ENCODE measurements at places on chromosomes 6 and 20.

DNA sequence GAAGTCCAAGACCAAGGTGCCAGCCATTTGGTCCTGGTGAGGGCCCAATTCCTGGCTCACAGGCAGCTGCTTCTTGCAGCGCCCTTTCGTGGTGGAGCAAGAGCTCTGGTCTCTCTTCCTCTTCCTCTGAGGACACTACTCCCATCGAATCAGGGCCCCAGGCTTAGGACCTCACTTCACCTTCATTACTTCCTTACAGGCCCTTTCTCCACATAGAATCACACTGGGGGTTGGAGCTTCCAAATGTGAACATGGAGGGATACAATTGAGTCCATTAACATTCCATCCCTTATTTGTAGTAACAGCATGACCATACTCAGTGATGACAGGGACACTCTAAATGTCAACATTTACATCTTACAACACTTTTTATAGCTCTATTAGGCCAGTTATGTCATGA, 2.3 kb downstream of the RAMACL start:
- no peak for DNase-seq

- DNase-seq, result no peak
Observed at GRCh38 chr20:58308680-58309527, 611 bp upstream of the RAB22A start.

GRCh38 chr20:13492001-13492481, 146.7 kb downstream of the TASP1 start:
- no peak for DNase-seq

DNA sequence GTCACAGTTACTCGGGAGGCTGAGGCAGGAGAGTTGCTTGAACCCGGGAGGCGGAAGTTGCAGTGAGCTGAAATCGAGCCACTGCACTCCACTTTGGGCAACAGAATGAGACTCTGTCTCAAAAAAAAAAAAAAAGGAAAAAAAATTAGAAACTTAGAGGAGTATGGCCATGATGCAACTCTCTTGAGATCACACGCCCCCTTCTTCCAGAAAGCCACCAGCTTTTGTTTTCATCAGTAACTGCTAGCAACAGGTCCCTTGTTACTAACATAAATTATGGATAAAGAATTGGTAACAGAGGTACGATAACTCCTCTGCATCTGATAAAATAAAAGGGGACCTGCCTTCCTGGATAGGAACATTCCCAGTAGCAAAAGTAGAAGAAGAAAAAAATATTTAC, 308.2 kb downstream of the CD83 start:
- DNase-seq, result no peak

DNA sequence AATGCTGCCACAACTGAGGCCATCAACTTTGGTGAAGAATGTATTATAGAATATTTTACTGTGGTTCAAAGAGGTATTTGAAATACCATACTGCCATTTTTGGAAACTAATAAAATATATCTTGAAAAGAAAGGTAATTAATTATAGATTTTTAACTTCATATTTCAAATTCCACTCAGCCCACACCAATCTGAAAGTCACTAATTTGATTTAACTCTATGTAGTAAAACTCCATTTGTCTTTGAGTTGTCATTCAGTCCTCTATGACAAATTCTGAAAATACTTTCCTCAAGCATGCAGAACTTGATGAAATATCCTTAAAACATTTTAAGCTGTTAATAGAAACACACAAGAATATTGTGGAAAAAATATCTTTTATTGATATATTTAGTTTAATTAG, 1196.7 kb upstream of the CITED2 start:
- no peak for DNase-seq

DNA sequence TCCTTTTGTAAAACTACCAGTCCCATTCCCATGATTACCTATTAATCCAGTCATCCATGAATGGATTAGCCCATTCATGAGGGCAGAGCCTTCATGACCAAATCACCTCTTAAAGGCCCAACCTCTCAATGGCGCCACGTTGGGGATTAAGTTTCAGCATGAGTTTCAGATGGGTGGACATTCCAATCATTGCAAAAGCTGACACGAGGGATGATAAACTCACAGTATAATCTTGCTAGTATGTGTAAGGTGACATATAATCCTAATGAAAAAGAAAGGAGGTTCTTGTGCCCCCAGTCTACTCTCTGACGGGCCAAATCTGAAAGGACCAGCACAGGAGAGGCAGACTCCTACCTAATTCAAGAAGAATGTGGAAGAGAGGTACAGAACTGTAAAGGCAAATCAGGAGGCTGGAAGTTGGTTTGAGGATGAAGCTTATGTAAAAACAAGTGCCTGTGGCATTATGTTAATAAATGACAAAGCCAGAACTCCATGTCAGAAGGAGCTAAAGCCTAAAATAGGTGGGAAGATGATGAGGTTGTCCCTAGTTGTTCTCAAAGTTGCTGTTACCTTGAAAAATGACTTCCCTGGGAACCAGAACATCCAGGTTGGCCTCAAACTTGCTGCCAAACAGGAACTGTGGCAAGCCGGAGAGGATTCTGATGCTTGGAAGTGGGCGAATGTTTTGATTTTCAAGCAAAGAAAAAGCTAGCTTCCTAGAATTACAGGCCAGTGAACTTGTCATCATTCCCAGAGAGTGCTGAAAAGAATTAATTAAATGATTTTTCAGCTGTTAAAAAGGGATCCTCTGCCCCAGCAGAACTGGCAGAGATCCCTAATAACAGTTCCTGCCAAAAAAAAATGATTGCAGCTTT, 106.5 kb upstream of the TIAM2 start:
- DNase-seq, result no peak

DNA sequence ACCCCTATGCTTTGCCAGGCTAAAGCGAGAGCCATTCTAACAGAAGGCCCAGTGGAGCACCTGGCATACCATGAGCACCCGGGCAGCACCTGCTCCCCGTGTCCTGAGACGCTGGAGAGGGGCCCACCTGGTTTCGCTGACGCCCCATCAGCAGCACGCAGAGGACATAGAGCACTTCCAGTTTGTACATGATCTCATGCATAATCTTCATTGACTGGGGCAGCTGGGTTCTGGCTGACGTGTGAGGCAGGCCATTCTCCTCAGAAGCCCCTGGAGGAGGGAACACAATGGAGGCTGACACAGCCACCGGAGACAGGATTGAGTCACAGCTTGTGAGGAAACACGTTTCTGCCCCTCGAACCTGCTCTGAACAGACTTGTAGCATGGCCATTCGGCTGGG, 65.4 kb downstream of the MYH7B start:
- DNase-seq, result no peak

GRCh38 chr6:72739368-72739779, 117.5 kb downstream of the KCNQ5 start:
- DNase-seq, result no peak

DNA sequence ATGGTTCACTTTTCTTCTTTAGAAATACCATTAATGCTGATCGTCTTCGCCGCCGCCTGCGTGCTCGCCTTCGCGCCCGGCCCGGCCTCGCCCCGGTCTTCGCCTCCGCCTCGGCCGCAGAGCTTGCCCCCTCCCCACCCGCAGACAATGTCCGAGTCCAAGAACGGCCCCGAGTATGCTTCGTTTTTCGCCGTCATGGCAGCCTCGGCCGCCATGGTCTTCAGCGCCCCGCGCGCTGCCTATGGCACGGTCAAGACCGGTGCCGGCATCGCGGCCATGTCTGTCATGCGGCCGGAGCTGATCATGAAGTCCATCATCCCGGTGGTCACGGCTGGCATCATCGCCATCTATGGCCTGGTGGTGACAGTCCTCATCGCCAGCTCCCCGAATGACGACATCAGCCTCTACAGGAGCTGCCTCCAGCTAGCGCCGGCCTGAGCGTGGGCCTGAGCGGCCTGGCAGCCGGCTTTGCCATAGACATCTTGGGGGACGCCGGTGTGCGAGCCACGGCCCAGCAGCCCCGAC, 4.8 kb upstream of the PRPH2 start:
- DNase-seq, result no peak

DNA sequence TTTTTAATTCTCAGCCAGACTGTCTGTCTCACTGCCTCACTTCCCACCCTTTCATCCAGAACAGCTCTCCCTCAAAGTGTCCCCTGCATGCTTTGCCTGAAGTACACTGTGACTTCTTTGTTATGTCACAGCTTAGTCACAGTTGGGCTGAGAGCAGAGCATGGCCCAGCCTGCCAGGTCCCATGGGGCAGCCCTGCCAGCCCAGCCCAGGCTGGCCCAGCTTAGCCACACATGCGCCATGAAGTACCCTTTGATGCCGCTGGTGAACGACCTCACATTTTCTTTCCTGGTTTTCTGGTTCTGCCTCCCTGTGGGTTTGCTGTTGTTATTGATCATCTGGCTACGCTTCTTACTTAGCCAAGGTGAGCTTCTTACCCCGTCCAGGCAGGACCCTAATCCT, at the start of gene ADIG:
TSS of gene ADIG (plus strand) at position 185 of the 400 bp plus-strand sequence. CDS start at position 239, 54 bp downstream.
- no peak for DNase-seq

- no peak for DNase-seq
Observed at GRCh38 chr20:19745584-19745983, 12.5 kb upstream of the RIN2 start.

DNA sequence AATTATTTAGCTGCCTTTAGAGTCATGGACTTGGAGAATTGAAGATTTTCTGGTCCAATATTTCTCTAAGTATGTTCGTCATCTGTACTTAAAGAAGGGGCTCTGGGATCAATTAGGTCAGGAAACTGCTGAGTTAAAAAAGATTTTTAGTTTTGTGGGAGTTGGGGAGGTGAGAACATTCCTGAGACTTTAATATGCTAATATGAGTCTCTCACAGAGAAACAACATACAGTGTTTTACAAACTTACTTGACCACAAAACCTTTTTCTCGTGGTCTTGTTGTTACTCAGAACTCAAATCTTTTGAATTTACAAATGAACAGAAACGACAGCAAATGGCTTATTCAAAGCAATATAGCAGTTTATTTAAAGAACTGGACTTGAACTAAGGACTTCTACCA, 67.9 kb downstream of the LIN28B start:
- no peak for DNase-seq

GRCh38 chr6:78910010-78910409, 42.7 kb downstream of the IRAK1BP1 start:
- no peak for DNase-seq

- no peak for DNase-seq
Observed at GRCh38 chr20:58297394-58297793, 12.1 kb upstream of the RAB22A start.

- DNase-seq, result no peak
Observed at GRCh38 chr20:38132910-38133501, 32.1 kb downstream of the TGM2 start.

- DNase-seq, result no peak
Observed at GRCh38 chr6:118469468-118469867, 78.6 kb upstream of the PLN start.

DNA sequence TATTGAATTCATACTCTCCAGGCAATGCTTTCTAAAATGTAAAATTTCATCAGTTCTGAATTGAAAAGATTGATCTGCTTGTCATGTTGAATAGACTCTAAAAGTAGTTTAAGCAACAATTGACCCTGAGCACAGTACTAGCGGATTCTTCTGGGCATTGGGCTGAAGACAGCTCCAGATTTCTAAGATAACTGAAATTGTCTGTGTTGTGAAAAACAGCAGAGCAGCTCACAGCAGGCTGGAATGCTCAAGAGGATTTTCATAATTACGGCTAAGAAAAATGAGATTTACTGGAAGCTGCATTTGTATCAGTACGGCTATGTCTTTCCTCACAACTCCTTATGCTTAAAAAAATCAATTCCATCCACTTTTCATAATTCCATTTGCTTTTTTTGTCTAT, 373.7 kb downstream of the HACE1 start:
- DNase-seq, result no peak
